ENCODE measurements at places on chromosomes 7 and 10.

- no peak for DNase-seq
These were observed 177.5 kb downstream of the TWIST1 start for GRCh38 chr7:18939771-18940592.

- DNase-seq = no peak
These were observed 114.8 kb downstream of the TSPAN12 start for GRCh38 chr7:120743128-120743527.

- no peak for DNase-seq
These were observed 20.6 kb upstream of the CDCA7L start for GRCh38 chr7:21966271-21966670.

DNA sequence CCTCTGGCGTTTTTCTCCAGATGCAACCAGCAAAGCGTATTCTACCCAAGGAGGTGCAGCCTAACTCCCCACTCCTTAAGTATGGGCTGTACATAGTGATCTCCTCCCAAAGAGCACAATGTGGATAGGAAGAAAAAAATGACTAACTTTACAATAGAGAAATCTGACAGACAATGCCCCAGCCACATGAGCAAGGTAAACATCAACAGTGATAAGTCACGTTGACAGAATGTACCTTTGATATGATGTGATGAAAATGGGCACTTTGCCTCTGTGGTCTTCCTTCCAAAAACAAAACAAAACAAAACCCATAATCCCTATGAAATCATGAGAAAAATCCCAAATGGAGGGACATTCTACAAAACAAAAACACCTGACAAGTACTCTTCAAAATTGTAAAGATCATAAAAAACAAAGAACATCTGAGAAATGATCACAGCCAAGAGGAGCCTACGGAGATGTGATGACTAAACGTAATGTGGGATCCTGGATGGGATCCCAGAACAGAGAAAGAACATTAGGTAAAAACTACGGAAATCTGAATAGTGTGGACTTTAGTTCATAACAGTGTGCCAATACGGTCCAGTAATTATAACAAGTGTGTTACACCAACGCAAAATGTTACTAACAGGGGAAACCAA is 50.6 kb downstream of the ABLIM1 start:
- DNase-seq = no peak

DNA sequence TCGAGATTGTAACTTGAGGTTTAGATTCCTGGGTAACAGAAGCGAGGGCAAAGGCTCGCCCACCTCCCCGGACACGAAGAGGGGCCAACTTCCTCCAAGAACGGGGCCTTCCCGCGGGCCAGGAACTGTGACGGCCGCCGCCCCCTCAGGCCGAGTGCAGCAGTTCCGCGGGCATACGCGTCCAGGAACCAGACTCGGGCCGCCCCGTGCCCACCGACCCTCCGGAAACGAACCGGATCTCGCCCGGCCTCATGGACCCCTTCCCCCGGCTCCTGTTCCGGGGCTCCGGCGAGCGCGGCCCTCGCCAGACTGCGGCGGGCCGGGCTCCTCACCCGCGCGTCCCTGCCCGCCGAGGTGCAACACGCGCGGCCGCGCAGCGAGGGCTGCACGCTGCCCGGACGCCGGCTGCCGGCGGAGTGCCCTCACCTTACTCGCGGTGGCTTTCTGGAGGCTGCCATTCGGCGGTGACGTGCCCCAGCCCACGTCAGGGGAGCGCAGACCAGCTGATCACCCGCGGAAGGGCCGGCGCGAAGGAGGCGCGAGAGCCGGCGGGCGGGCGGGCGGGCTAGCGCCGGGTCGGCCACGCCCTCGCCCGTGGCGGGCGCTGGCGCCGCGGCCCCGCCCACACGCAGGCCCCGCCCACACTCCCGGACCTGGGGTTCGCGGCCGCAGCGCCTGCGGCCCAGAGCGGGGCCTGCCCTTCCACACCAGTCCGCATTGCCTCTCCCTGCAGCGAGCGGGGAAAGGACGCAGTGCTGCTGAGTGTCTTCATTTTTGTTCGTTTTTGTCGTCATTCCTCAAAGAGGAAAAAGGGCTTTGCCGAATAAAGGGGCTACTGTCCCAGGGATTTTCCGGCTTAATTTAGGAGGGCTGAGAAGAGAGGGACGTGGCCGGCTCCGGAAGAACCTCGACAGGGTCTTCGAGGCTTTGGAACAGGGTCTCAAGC is at the start of gene XPNPEP1:
TSS of gene XPNPEP1 (minus strand) at position 536 of the 946 bp plus-strand sequence. CDS start at position 458, 78 bp downstream.
- DNase-seq = peak; percentile 66

DNA sequence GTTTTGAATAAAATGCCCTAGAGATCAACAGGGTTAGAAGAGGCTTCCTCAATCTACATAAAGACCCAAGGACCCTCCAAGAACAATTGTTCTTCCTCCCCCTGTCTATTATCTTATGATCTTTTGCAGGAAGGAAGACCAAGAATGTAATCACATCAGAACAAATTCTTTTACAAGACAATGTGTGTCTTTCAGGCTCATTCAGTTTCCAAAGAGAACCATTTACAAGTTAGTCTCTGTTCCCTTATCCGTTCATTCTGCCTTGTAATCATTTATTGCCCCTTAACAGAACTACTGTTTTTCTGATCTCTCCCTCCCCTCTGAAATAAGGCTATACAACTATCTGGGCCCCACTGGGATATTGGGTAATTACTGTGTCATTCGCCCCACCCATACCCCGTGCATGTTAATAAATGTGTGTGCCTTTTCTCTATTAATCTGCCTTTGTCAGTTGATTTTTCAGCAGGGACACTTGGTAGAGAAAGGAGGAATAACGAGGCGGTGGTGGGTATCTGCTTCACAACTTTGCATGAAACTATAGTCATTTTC is 5.7 kb upstream of the MKRN1 start:
- no peak for DNase-seq

DNA sequence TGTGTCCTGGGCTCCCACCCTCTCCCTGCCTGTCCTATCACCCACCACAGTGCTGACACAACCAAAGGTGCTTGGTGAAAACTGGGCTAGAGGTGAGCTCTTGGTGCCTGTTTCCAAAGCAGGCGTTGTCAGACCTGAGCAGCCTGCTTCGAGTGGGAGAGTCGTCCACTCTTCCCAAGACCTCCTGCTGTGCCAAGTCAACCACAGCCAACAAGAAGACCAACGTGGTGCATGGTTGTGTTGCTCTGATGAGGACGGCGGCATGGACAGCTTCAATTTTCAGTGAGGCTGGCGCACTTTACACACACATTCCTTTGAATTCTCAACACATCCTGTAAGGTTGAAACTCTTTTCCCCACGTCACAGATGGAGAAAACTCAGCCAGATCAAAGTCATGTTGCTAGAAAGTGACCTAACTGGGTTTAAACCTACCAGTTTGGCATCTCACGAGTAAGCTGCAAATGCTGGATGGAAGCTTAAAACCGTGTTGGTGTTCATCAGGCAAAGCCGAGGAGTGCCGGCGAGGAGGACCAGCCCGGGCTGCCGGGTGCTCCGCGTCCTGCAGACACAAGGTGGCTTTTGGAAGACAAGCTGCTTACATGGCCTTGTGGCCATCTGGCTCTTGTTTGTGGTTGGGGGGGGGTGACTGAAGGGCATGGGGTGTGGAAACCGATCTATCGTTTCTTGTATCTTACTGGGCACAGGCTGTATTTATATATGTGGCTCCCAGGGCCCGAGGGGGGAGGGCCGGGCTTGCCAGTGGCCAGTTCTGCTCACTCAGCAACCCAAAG is 39.3 kb downstream of the INSIG1 start:
- DNase-seq = no peak

DNA sequence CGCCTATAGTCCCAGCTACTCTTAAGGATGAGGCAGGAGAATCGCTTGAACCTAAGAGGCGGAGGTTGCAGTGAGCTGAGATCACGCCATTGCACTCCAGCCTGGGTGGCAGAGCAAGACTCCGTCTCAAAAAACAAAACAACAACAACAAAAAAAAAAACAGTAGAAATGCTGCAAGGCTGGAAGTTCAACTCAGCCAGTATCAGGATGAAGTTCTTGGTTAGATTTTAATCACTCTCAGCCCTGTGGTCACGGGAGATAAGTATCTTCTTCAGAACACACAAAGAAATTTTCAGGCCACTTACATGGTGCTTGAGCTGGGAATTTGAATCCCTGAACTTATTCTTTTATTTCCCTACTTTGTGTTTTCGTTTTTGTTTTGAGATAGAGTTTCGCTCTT is 120.4 kb downstream of the MARCHF5 start:
- DNase-seq = no peak

DNA sequence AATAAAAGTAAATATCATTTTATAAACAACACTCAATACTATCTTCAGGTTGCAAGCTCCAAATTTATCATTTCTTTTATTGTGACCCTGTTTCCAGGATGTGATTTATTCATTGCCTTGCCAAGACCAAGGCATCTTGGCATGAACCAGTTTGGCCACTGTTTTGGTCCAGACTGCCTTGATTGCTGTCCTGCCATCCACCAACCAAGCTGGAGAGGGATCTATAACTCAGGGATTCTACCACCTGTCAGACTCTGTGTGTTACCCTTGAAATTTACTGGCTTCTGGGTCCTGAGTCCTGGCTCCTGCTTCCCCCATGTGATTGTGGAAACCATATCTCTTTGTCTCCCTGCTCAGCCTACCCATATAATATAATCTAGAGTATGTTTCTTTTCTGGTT is 343.0 kb downstream of the GPAM start:
- no peak for DNase-seq

- no peak for DNase-seq
These were observed 41.1 kb upstream of the STMP1 start for GRCh38 chr7:135620980-135621850.

DNA sequence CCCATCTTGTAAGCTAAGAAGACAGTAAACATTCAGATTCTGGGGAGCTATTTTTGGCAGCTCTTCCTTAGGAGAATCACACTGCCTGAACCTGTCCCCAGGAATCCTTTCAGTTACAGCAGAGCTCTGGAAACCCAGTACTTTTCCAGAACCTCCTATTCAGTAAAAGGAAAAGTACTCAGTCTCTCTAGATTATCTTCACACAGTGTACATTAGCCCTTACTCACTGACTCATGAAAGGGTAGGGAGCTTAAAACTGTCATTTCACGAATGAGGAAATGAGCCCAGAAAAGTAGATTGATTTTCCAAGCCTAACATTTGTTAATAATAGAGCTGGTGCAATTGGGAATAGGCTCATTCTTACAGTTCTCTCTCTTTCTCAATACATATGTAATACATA is 3.9 kb upstream of the CNNM1 start:
- no peak for DNase-seq

DNA sequence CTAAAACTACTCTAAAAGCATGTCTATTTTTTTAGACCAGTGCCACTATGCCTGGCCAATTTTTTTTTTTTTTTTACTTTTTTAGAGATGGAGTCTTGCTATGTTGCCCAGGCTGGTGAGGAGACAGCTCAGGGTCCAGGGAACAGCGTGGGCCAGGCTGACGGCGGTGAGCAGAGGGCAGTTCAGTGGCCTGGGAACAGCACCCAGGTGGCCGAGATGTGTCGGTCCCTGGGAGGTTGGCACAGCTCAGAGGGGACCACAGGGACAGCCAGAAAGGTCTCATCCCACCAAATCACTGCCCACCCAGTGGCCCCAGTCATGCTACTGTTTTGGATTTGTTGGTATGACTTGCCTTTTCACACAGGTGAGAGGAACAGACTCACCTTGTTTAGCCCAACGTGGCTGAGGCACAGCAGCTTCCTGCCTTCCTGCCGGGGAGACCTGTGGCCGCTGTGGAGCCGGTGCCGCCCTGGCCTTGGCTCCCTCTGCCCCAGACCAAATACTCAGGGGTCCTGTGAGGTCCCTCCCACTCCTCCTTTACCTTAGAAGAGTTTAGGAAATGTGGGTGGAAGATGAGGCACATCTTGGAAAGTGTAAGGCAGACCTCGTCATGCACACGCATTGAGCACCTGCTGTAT is 109.6 kb downstream of the PTPRE start:
- no peak for DNase-seq

- DNase-seq = peak; percentile 32
These were observed 435 bp upstream of the PWWP2B start for GRCh38 chr10:132396494-132397035.

DNA sequence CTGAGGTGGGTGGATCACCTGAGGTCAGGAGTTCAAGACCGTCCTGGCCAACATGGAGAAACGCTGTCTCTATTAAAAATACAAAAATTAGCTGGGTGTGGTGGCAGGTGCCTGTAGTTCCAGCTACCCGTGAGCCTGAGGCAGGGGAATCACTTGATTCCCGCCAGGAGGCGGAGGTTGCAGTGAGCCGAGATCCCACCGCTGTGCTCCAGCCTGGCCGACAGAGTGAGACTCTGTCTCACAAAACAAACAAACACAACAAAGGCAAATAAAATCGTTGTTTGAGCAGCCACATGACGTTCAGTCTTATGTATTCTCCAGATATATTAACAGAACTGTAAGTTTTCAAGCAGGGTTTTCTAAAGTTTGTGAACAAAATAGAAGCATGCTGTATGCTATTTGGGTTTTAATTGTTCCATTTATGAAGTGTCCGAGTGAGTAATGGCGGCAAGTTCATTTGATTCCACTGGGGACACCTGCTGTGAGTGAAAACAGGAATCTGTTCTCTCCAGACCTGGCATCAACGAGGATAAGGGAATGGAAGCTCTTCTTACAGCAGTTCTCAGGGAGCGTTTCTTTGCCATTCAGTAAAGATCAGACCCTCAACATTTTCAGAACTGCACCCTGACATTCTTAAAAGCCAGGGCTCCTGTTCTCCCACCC is 122.5 kb upstream of the PITRM1 start:
- DNase-seq = no peak

DNA sequence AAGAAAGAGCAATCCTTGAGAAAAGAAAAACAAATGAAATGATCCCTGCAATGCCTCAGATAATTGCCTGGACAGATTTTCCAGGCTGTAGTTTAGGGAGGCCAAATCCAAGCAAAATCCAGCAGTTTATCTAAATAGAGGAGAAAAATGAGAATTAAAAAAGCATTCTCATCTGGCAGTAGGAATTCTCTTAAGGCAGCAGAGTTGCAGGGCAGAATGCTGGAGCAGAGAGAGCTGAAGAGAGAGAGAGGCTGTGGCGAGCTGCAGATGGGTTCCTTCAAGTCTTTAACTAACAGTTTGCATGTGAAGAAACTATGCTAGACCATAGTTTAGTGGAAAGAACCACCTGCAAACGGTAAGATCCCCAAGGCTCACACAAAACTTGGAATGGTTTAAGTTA is 6.0 kb upstream of the LIPA start:
- DNase-seq = no peak

GRCh38 chr7:111256391-111256790 is 165.5 kb downstream of the LRRN3 start:
- DNase-seq = no peak

- no peak for DNase-seq
These were observed 25.8 kb downstream of the ZNF800 start for GRCh38 chr7:127366680-127367079.

- no peak for DNase-seq
These were observed at the start of gene HMX3 for GRCh38 chr10:123135415-123136141. HMX3 (plus strand) TSS chr10:123135970; CDS start chr10:123136051, 81 bp downstream.

- DNase-seq = no peak
These were observed 92.9 kb upstream of the LRRTM3 start for GRCh38 chr10:66832781-66833422.

- no peak for DNase-seq
These were observed 58.3 kb downstream of the SGMS1 start for GRCh38 chr10:50565301-50566083.

DNA sequence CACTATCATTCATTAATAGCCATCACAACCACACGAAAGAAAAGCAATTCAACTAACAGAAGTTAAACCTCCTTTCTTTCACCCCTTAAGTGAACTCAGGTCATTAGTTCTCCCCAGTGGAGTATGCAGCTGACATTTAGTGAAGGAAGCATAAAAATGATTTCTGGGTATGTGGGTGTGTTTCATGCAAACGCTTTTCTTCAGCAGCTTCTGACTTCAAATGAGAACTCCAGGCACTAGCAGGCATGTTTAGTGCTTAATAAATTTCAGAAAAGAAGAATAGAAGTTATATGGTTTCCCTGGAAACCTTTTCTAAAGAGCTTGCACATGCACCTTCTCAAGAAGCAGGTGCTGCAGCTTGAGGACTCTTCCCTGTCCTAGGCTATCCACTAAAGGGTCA is 62.5 kb downstream of the PIK3CG start:
- DNase-seq = no peak

Measured in activated CD4-positive, CD25-positive, alpha-beta regulatory T cell (primary cell).